HCT116 (cell line): ENCODE measurements at places on chromosomes 11 and 22.

- no peak for DNase-seq
These were observed 1.1 kb upstream of the GCAT start for GRCh38 chr22:37806409-37807333.

DNA sequence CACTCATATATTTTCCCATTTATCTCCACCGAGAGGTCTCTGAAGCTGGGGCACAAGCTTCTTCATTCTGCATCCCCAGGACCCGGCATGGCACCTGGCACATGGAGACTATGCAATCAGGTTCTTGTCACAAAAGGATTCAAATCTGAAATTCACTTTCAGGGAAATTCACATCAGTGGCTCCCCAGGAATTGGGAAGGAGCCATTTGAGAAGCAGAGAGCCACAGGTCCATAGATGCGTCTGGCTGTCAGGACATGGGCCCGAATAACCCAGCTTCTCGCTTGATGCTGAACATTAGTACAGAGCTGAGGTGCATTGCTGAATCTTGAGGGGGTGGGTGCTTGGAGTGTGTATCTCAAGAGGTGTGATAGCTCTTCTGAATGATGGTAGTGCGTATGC is 82.5 kb downstream of the TSPAN18 start:
- no peak for DNase-seq

- DNase-seq, result peak; percentile 92
These were observed 14.7 kb upstream of the PISD start for GRCh38 chr22:31676700-31677099.

DNA sequence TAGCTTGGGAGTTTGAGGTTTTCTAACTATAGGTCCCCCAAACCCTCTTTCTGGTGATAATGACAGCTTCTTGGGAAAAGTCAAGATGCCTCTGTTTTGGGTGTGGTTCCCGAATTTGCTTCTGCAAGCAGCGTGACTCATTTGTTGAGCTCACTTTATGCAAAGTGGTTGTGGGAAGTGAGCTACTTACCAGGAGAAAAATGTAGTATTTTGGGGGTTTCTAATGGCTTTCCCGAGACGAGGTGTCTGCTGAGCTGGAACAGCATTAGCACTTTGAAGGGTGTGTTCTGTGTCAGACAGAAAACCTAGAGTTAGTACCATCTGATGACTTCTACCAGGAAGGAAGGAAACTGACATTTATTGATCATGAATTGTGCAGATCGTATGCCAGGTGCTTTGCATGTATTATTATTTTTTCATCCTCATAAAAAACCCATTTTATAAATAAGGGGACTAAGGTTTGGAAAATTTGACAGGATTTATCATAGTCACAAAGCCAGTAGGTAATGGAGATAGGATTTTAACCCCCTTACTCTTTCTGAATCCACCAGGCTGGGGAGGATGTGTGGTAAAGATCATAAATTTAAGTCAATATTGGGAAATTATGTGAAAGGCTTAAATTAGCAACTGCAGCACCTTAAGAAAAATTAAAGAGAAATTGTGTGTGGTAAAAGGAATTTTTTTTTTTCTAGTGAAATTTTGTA is 108.8 kb upstream of the CD44 start:
- no peak for DNase-seq

DNA sequence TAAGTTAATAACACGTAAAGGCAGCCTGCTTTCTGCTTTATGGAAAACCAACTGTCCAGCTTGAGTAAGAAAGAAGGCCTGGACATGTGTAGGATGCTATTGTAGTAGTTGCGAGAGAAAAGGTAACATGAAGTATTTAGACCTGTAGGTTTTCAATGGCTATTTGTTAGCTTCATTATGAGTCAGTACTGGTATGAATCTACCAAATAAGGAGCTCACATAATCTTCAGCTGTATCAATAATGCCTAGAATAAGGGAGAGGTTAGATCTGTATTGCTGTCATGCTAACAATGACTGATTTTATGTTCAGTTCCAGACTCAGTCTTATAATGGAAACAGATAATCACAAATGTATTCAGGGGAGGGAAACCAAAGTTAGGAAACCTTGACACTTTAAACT is 550.3 kb downstream of the CNTN5 start:
- no peak for DNase-seq
